CD4-positive, alpha-beta T cell treated with Interleukin-10 for 1 hour (primary cell): ENCODE measurements at places on chromosomes 3 and 15.

- DNase-seq = peak; percentile 57
Observed at GRCh38 chr3:4866866-4867265, 112.4 kb upstream of the BHLHE40 start.

GRCh38 chr3:123353850-123354233 lies 95.0 kb downstream of the ADCY5 start:
- DNase-seq = no peak

DNA sequence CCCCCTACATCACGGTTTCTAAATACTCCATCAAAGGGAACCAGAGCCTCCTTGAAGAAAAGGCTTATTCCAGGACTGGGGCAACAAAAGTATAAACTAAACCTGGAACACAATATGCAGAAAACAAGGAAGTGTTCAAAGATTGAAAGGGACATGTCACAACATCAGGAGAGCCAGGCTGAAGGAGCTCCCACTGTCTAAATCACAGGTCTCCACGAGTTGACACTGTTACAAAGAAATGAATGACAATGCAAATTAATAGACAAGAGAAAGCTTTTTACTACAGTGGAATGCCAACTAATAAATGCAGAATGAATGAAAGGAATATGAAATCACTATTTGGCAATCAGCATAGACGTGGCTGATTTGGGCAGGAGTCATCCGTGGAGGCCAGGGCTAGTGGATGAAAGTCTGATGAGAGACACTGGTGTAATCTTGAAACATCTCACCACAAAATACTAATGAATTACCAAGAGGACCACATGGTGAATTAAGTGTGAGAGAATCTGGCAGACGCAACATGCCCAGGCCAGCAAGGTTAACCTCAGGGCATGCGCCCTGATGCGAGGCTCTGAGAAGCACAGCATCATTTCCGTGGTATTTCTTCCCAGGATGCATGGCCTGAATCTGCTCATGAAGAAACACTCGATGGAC lies 123.8 kb upstream of the TJP1 start:
- DNase-seq = no peak

DNA sequence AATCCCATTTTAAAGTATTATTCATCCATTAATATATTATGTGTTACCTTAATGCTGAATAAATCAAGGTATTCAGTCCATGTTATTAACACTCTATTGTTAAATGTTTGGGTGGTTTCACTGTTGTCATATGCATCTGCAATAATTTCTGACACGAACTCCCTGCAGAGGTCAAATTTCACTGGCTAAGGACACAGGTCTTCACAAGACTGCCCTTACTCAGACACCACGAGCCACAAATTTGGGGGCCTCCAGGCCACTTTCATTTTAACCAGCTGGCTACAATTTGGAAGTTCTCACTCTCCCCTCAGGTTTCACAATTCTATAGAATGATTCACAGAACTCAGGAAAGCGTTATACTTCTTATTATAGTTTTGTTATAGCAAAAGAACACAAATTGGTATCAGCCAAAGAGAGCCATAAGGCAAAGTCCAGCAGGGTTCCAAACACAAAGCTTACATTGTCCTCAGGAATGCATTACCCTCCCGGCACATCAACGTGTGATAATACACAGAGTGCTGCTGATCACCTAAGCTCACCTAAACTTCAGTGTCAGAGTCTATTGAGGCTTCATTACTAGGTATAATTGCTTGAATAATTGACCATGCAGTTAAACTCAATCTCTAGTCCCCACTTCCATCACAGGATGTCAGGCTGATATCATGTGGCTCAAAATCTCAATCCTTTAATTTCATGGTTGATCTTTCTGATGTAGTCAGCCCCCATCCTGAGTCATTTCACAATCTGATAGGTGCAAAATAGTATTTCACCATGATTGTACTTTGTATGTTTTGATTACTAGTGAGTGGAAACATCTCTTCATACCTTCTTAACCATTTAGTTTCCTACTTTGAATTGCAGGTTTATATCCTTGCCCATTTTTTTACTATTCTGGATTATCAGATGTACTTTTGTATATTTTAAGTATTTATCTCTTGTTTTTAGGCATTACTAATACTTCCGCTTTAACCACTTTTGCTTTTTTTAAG lies 441.4 kb upstream of the AGTR1 start:
- no peak for DNase-seq

GRCh38 chr3:150743508-150743907 lies 19.5 kb downstream of the SIAH2 start:
- no peak for DNase-seq

DNA sequence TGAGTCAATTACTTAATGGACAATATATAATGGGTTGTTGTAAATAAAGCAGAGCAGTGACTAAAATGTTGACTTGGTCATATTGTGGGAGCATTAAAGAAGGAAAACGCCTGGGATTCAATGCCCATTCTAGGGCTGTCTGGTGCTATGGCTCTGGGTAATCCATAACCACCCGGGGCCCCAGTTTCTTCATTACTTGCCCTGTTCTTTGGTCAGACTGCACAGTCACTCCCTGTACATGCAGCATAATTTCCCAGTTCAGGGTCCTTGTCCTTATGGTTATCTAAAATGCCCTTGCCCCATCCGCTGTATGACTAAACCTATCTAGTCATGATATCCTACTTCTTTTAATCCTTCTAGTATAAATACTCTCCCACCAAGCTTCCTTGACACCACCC lies 27.5 kb upstream of the DENND4A start:
- peak; percentile 30 for DNase-seq

DNA sequence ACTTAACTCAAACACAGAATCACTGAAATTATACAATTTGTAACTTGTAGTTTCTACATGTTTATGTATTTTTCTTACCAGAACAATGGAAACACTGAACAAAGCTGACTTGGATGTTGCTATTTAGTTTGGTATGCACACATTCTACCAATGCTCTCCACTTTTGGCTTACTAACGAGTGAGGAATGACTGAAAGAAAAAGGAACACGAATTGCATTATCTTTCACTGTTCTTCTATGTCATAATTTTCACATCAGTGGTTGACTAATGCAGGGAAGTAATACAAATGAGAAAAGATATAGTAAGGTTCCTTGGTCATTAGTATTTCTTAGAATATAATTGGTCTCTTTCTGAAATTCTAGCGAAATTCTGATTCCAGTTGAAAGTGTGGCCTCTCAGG lies 9.8 kb upstream of the CNTN3 start:
- DNase-seq = no peak

GRCh38 chr15:58513726-58514336 lies 82.0 kb downstream of the LIPC start:
- no peak for DNase-seq

DNA sequence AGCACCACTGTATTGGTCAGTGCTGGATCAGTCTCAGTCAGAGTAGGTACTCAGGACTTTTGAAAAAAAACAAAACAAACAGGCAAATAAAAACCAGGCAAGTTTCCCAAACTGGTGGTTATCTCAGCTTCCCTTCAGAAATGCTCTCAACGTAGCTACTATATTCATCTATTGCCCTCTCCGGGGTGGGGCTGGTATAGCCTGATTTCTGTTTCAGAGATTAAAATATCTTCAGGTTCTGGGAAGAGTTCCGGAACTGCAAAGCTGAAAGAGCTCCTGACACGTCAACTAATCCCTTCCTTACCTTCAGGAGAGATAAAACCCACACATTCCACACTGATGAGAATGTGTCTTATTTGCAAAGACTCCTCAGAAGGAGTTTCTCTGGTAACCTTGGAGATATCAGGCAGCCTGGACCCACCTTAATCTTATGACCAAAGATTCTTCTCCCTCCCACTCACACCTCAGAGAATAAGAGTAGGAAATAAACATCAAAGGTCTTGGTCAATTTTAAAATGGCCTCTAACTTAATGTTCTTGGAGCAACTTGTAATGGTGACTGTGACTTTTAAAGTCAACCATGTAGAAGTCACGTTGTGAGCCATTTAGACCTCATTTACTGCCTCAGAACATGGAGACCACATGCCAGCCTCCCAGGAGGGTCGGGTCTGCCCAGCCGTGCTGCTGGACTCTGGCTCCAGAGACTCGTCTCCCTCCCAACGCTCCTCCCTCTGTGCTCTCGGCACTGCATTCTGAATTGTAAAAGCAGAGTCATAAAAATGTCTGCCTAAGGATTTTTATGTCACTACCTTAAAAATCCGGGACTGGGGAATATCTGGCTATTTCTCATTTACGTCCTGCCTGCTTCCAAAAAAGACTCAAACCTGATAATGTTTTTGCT lies 53.8 kb downstream of the CDCP1 start:
- DNase-seq = no peak

GRCh38 chr15:66593219-66593780 lies 27.5 kb upstream of the LCTL start:
- no peak for DNase-seq

GRCh38 chr3:194286375-194287146 lies 64.6 kb downstream of the CPN2 start:
- DNase-seq = no peak

DNA sequence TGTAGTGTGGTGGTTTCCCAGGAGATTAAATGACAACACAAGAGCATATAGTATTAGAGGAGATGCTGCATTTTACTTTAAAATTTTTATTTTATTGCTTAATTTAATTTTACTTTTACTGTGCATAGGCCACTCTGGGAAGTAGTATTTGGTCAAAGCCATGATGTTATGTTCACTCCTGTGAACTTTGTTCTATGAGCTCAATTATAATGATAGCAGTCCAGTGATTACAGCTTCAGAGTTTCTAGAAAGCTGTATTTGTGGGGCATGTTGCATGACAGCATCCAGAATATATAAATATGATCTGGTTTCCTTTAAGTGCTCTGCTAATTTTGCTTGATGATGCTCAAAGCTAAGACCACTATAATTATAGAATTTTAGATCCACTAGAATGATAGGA lies 338.6 kb downstream of the NSUN3 start:
- DNase-seq = no peak

- DNase-seq = no peak
Observed at GRCh38 chr3:30476368-30477084, 129.9 kb upstream of the TGFBR2 start.

- DNase-seq = no peak
Observed at GRCh38 chr15:93372865-93373223, 283.8 kb upstream of the RGMA start.

GRCh38 chr3:19256313-19256712 lies 108.0 kb downstream of the KCNH8 start:
- DNase-seq = no peak

DNA sequence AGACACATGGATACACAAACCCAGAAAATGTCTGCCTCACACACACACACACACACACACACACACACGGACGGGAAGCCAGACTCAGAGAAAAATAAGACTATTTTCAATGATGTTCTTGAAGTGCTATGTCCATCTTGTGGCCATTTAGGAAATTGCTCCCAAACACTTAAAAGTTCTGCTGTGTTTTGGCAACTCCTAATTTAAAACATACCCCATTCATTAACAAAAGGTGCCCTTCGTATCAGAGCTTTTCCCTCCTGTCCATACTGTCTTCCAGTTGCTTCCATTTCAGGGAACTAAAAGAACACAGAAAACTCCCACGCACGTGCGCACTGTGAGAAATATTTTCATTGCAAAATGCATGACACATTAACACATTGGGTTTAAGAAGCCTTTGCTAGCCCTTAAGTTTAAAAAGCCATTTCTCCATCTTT lies 44.6 kb downstream of the SLC12A1 start:
- peak; percentile 15 for DNase-seq
